ENCODE measurements at places on chromosomes 11 and 22.

- no peak for DNase-seq
These were observed 6.5 kb upstream of the GALR3 start for GRCh38 chr22:37816543-37817180.

- no peak for DNase-seq
These were observed 499.6 kb downstream of the BRD1 start for GRCh38 chr22:49328118-49328475.

DNA sequence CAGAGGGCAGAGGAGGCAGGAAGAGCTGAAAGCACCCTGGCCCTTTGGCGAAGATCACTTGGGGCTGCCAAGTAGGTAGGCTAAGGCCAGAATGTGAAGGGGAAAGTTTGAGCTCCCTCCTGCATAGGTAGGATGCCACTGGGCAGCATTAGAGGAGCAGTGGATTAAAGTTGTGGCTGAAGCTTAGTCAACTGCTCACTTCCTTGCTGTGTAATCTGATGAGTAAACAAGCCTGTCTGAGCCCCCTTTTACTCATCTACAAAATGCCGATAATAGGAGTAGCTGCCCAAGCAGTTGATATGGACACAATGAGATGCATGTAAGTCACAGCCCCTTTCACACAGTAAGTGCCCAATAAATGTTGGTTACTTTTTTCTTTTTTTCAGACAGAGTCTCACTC is 216.4 kb downstream of the MN1 start:
- no peak for DNase-seq

- no peak for DNase-seq
These were observed 133.4 kb downstream of the DCDC1 start for GRCh38 chr11:31236143-31236542.

DNA sequence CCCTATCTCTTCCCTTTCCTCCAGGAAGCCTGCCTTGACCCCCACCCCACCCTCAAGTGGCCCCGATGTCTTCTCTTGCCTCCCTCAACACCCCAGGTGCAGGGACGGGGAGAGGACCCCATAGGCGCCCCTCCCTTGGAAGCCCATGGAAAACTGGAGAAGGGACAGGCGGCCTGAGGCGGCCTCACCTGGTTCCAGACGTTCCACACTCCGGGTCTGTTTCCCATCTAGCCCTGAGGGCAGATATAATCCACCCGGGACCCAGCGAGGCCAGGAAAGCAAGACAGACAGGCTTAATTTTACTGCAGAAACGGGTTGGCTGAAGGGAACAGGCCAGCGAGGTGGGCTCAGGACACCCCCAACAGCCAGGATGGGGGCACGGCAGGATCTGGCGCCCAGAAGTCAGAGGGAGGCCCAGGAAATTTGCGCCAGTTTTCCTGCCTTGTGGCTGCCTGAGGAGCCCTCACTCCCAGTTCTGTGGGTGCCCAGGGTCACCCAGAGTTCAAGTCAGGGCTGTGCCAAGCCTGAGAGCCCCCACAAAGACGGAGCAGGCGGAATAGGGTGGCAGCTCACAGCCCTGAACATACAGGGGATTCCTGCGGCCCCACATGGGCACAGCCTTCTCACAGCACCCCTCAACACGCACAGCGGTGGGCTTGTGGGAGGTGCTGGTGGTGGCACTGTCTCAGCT is 3.0 kb upstream of the SIGIRR start:
- DNase-seq, result no peak

DNA sequence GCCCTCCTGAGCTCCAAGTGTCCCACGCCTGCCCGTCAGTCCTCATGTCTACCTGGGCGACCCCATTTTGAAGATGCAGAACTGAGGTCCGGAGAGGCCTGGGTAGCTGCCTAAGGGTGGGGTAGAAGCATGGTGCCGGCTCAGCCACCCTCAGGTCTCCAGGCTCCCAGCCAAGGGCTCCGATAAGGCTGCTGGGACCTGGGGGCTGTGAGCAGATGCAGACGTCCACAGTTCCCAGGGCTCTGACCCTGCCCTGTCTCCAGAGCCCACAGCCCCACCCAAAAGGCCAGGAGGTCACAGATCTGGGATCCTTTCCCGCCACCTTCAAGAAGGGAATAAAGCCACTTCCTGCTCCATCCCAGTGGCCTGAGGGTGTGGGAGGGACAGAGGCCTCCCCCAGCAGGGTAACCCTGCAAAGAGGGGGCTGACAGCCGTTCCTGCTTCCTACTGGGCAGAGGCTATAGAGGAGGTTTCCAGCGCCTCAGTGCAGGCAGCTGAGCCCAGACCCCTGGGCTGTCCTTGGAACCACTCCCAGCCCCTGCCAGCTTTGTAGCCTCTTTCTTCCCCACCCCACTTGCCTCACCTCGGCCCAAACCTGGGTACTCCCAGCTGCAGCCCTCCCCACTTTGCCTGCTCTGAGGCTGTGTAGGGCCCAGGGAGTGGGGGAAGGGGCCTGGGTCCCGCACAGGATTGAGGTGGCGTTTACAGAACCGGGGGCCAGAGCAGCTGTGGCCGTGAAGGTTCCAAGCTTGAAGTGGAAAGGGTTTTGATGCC is 85.5 kb downstream of the CDKN1C start:
- no peak for DNase-seq

GRCh38 chr11:35717043-35717442 is 54.5 kb downstream of the TRIM44 start:
- DNase-seq, result no peak

DNA sequence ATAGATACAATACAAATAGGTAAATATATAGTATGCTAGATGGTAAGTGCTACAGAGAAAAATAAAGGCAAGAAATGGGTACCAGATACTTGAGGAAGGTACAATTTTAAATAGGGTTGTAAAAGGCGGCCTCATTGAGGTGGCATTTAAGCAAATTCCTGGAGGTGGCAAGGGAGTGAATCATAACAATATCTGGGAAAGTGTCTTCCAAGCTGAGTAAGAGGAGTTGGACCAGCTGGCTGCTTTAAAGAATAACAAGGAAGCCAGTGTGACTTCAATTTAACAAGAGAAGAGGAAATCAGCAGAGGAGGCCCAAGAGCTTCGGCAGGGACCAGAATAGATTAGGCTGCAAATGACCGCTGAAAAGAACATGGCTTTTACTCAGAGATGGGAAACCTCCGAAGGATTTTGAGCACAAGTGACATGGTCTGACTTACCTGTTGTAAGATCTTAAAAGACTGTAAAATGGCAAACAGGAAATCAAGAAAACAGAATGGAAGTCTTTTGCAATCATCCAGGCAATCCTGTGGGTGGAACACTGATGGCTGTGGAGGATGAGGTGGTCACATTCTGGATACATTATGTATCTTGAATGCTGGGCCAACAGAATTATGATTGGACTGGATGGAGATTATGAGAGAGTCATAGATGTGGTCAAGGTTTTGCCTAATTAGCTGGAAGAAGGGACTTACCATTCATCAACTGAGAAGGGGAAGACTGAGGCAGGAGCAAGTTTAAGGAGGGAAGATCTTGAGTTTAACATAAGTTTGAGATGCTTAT is 77.2 kb downstream of the RDX start:
- DNase-seq, result no peak

DNA sequence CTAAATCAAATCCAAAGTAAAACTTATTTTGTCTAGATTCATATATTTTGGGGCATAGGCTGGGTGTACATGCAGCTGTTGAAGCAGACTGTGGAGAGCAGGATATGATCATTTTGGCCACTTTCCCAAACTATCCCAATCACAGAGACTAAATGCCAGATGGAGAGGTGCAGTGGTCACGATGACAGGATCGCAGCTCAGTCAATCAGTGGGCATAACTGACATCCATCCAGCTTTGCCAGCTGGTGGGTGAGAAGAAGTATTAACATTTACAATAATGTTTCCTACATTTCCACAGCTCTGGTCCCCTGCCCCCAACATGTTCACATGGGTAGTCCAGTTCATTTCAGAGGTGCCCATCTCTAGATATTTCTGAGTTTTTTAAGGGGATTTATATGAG is 255.5 kb upstream of the SESN3 start:
- no peak for DNase-seq

DNA sequence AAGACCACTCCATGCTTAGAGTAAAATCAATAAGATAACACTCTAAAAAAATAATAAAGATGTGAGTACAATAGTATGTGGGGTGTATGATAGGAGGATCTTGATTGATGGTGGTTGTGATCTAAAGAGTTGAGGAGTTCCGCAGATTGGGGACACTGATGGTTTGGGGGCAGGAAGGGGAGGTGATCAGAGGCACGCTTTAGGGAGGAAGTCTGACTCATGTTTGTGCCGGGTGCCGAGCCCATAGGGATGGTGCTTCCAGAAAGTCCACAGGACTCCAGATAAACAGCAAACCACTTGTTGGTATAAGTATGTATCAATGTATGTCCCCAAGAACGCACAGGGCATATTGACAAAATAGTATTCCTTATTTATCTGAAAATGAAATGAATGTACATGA is 27.5 kb downstream of the LINC01488 start:
- no peak for DNase-seq

- DNase-seq, result no peak
These were observed 17.1 kb downstream of the PCF11 start for GRCh38 chr11:83174008-83174407.

DNA sequence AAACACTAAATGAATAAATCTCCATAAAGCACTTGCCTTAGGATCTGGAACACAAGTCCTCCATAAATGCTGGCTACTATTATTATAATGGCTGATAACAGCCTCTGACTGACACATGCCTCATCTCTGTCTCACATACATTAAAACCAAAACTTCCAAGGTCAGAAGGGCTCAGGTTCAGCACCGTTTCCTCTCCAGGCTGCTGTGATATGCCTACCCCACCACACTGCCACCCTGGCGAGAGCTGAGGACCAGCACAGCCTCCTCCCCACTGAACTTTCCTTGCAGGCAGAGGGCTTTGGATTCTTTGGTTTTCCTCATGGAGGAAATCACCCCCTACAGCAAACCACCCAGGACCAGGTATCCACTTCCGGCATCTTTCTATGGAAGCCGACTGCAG is 112.8 kb downstream of the ABTB2 start:
- no peak for DNase-seq

- no peak for DNase-seq
These were observed 72.4 kb upstream of the TMEM45B start for GRCh38 chr11:129743112-129743815.

DNA sequence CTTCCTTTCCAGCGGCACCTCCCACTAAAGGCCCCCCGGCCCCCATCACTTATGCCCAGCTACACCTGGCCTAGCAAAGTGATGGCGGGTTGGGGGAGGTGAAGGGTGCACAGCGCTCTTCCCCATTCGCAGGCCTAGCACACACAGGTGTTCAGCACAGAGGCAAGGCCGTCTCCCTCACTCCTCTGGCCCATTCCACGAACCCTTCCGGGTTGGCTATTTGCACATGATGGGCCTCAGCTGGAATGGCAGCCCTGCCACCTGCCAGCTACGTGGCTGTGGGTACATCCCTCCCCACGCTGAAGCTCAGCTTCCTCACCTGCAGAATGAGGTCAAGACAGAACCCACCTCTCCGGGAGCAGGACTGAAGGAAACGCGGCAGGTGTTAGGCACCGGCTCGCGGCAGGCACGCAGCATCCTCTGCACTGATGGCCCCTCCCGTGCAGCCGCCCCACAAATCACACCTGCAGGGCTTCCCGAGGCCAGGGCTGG is 4.8 kb downstream of the KIAA0930 start:
- DNase-seq, result no peak

GRCh38 chr11:95886462-95886861 is 37.4 kb downstream of the MTMR2 start:
- DNase-seq, result no peak

DNA sequence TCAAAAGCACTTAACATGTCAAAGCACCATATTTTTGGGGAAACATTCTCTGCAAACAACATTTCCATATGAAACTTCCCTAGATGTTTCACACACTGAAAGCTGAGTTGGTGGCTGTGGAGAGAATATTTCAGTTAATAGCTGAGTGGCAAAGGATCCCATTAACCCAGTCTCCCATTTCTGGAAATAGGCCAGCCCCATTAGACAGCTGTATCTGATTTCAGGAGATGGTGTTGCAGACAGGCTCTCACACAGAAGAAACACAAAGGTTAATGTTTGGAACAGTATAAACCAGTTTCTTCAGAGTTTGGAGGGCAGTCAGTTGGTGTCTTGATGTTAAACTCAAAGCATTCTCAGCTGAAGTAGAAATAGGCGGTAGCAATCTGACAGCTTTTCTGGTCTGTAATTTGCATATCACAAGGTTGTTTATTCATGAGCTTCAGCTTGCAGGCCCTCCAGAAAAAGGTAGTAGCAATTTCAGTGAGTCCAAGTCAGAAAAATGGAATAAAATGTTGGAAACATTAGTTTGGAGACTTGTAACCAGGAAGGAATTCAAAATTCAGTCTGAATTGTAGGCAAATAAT is 15.5 kb upstream of the ZBTB44 start:
- DNase-seq, result no peak

GRCh38 chr11:115159207-115159606 is 345.0 kb downstream of the CADM1 start:
- no peak for DNase-seq

GRCh38 chr11:79374727-79375126 is 66.1 kb downstream of the TENM4 start:
- DNase-seq, result no peak

- DNase-seq, result no peak
These were observed 8.3 kb downstream of the SMTN start for GRCh38 chr22:31089160-31090100.

GRCh38 chr11:107275632-107276031 is 182.0 kb downstream of the CWF19L2 start:
- no peak for DNase-seq

GRCh38 chr22:19448739-19449421 is 1.4 kb upstream of the C22orf39 start:
- no peak for DNase-seq

DNA sequence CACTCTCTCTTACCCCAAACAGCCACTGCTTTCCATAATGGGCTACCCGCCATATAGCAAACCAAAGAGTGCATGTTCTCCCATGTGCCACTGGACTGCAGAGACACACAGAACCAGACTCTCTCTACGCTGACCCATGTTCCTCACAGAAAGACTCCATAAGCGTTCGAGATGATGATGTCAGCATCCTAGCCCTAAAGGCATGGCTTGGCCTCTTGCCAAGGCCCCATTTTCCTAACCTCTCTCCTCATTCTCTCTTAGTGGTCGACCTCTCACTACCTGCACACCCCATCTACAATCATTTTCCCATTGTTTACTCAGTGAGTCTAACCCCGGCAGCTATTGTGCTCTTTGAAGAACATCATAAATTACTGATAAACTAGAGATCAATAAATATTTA is 4.9 kb downstream of the NDUFC2 start:
- DNase-seq, result no peak

GRCh38 chr11:130052567-130052966 is 17.1 kb upstream of the APLP2 start:
- DNase-seq, result no peak

GRCh38 chr11:36131721-36132397 is 157.4 kb downstream of the COMMD9 start:
- no peak for DNase-seq

DNA sequence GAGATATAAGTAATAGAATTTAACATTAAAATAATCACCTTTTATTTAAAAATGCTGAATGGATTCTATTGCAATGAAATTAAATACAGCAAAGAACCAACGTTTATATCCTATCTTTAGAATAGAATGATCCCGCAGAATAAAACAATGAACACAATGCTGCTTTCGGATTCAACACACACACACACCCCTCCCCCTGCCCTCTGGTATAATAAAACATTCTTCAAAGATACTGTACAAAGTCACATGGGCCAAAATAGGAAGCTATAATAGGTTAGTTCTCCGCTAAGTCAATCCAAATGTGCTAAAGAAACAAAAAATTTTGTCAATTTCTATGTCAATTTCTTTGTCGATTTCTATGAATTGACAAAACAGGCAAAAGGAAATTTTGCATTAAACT is 47.1 kb downstream of the TMEM123 start:
- DNase-seq, result no peak
